ENCODE measurements at places on chromosomes 11 and 22. TPM values are rescaled to one million over a fixed set of nuclear protein-coding genes. Genes with fewer than 3 reads are reported as not detected.

Gene PANX2
- total RNA-seq: 4.2 TPM

- no peak for DNase-seq
Measured at GRCh38 chr11:74338963-74339362, 27.5 kb upstream of the P4HA3 start.

DNA sequence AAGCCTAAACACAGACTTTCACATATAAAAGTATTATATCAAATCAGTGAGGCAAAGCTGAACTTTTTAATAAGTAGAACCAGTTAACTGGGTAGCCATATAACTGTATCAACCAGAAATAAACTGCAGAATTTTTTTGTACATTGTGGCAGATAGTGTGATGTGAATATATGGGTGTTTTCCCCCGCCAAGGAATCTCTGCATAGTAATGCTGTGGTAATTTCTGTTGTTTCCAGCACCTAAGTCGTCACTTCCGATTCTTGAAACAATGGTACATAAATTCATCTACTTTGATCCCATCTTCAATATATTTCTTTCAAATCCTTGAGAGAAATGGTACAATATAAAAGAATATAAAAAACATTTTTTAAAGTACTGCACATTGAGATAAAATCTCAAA lies 39.6 kb downstream of the NARS2 start:
- no peak for DNase-seq

DNA sequence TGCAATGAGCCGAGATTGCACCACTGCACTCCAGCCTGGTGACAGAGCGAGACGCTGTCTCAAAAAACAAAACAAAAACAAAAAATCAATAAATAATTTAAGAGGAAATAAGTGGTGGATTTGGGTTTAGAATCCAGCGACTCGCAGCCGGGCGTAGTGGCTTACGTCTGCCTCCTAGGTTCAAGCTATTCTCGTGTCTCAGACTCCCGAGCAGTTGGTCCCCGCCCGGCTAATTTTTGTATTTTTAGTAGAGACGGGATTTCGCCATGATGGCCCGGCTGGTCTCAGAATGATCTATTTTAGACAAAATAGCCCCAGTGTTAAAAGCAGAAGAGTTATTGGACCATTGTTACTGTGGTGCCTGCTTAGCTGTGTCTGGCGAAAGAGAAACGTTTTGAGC lies 29.8 kb downstream of the SNU13 start:
- no peak for DNase-seq

GRCh38 chr22:21984793-21985192 lies 2.2 kb upstream of the TOP3B start:
- DNase-seq: no peak

Gene C11orf42
- total RNA-seq: not detected

GRCh38 chr11:134584001-134584561 lies 172.0 kb upstream of the B3GAT1 start:
- DNase-seq: no peak

Gene RRM1
- 22.3 TPM for total RNA-seq

DNA sequence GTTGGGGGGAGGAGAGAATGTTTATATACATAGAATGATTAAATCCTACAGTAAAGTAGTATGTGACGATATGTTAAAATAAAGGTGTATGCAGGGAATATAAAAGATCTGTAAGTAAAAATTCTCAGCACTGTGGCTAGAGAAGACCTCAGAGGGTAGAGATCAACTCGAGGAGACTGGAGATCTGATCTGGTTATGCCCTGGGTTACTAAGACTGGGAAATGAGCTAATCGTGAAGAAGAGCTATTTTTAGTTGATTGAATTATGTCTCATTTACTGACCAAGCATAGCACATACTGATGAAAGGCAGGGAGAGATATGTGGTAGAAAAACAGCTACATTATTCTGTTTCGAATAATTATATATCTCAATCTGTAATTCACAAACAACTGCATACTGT lies 42.8 kb upstream of the ALKBH3 start:
- DNase-seq: no peak

Gene MMP13
- not detected for total RNA-seq

DNA sequence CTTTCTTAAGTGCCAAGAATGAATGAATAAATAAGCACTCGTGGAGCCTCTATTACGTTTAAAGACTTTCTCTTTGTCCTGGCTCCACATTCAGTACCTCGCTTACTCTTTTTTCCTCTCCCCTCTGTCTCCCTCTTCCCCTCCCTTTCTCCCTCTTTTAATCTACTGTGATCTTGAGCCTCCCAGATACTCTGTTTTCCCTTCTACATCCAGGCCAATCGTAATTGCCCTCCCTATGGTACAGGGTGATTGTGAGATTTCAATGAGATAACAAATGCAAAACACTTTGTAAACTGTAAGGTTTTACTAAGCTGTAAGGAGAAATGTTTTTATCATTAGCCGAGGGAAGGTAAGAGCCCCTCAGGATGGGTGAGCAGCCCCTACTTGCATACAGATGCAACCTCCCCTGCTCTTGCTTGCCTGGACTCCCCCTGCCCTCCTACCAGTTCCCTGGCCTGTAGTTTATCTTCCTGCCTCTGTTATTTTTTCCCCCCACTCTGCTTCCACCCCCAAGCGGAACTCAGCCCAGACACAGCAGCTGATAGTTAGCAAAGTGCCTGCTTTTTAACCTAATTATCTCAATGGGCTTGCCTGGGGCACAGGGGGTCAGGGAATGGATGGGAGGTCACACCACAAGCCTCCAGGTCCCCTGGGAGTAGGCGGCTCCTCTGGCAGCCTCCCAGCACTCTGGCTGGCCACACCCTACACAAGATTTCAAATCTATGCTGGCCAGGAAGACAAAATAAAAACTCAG lies 76.9 kb upstream of the CADM1 start:
- DNase-seq: no peak

GRCh38 chr11:94449437-94449836 lies 44.2 kb downstream of the MRE11 start:
- DNase-seq: no peak

Gene TEAD1
- total RNA-seq: 58.3 TPM

- no peak for DNase-seq
Measured at GRCh38 chr11:70353900-70354568, 44.3 kb upstream of the CTTN start.

DNA sequence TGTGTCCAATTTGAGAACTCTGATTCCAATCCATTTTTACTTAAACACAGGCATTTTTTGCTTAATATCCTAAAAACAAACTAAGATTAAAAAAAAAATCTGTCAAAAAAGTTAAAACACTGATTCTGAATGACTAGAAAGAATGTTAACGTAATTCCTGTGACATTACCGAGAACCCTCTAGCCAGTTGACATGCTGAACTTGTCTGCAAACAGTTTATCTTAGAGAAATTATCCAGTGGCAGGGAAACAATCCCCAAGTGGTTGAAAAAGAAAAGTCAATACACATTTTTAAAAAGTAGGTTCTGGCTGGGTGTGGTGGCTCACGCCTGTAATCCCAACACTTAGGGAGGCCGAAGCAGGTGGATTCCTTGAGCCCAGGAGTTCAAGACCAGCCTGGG lies 11.6 kb downstream of the KMT5B start:
- DNase-seq: no peak

DNA sequence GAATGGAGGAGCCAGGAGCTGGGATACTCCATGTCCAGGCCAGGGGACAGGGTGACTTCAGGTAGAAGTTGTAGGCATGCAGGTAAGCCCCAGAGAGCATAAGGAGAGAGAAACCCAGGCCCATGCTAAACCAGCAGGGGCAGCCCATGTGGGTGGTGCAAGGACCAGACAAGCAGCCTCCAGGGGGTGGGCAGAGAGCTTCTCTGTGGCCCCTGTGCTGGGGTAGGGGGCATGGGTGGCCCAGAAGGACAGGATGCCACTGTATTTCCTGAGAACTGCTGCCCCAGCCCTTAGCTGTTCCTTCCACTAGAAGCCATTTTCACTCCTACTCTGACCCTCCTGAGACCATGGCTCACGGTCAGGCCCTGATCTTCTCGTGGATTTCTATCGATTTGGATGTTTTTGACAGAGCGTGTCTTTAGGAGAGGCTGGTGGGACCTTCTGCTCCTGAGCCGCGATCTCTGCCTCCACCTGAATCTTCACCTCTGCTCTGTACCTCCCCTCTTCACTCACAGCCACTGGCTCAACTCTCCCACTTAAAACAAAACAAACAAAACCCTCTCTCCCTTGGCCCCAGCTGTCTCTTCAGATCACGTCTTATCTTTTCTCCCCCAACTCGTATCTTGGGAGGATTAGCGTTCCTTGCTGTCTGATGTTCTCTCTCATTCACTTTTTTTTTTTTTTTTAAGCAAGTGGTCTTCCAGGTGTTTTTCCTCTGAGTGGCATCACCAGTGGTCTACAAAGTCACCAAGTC lies 112.2 kb downstream of the NECTIN1 start:
- DNase-seq: no peak

DNA sequence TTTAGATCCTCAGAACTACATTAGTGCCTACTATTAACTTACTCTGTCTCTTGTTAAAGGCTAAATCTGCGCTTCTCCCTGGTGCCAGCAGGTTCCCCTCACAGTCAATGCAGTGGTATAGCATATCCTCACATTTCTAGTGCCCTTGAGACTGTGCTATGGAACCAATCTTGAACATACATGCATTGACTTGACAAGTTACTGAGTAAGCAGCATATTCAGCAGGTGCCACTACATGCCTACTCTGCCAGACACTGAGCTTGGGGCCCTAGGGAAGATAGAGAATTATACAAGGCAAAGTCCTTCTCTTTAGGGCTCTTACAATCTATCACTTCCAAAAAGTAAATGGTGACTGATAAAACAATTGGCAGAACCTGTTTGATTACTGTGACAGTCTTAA lies 3.2 kb downstream of the FUT4 start:
- DNase-seq: no peak

Gene CREB3L1
- total RNA-seq: 2.1 TPM

Gene FGF4
- total RNA-seq: not detected

GRCh38 chr11:2748061-2748813 lies 48.4 kb upstream of the KCNQ1OT1 start:
- no peak for DNase-seq

- no peak for DNase-seq
Measured at GRCh38 chr22:45192701-45193187, 29.0 kb downstream of the NUP50 start.

- DNase-seq: no peak
Measured at GRCh38 chr11:19237813-19238212, 2.9 kb downstream of the E2F8 start.

Gene TRIM51
- not detected for total RNA-seq

Gene TUB
- 6.1 TPM for total RNA-seq

DNA sequence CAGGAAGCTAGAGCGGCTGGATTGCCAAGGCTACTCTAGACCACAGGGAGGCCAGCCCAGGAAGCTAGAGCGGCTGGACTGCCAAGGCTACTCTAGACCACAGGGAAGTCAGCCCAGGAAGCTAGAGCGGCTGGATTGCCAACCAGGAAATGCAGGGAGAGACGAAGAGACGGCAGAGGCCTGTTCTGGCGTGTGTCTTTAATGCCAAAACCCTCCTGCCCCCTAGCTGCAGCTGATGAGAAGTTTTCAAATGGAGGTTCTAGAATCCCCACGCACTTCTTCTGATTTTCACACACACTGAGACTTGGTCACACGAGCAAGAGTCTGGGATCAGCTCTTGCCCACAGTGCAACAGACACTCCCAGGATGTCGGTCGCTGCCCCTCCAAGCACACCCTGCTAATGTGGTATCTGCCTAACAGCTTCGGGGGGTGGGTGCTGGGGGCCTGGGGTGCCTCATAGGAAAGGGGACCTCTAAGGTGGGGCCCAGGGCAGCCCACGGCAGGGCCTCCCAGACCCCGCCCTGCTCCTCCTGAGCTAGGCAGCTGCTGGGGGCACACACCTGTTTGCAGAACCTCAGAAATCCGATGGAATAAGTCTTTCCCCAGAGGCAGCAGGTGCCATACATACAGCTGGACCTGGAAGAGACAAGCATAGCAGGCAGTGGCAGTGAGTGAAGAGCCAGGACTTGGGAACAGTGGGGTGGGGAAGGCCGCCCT lies 28.5 kb downstream of the MAFF start:
- no peak for DNase-seq

- no peak for DNase-seq
Measured at GRCh38 chr11:42576318-42576717, 735.5 kb upstream of the API5 start.

DNA sequence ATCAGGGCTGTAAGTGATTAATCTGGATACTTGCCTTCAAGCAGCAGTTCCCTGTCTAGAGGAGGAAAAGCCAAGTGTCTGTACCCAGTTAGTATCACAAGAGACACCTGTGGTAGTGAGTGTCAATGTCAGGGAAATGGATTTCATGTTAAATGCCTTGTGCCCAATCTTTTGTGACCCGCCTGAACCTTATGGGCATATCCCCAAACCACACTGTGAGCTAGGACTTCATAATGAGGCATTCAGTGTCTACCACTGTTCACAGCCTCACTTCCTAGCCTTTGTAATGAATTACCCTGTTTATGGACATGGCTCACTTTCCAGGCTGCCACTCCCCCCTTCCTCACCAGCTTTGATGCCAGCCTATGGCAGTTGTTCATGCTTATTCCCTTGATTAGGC lies 125.1 kb downstream of the TRIM44 start:
- DNase-seq: no peak

DNA sequence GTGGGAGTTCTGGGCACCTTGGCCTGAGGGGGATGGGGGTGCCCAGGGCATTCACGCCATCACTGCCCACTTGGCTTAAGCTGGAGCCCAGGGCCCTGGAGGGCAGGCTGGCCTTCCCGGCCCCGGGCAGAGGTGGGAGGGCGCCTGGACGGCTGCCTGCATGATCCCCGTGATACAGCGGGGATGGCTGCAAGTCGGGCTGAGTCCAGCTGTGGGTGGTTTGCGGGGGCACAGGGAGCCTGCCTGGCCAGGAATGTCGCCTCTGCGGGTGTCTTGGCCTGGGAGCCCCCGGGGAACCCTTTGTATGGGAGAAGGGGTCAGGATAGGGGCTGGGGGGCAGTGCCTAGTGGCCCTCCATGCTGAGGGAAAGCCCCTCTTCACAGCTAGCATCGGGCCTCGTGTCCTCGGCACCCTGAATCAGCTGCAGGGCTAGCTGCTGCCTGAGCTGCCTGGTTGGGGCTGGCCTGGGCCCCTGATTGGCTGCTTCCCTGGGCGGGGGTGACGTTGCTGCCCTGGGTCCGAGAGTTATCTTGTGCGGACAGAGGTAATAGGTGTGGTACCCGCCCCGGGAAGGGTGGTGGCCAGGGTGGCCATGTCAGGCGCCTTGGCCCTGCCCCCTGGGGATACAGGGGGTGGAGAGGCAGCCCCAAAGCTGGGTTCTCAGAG lies 8.3 kb downstream of the BRSK2 start:
- DNase-seq: no peak

DNA sequence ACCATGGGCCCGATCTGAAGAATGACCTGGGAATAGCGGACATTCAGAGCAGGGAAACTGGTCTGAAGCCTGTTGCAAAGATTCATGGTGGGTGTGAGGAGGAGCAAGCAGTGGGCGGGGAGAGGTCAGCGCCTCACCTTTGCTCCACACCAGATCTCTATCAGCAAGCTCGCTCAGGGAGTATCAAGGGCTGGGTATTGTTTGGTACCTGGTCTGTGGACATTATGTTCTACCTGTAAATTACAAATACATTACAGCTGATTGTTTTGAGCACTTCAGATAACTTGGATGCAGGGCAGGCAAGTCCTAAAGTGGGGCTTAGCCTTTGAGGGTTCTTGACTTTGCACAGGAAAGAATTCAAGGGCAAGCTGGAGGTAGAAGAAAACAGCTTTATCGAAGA lies 10.8 kb upstream of the SEC14L4 start:
- no peak for DNase-seq

- DNase-seq: no peak
Measured at GRCh38 chr11:133107136-133107535, 425.2 kb downstream of the OPCML start.

- no peak for DNase-seq
Measured at GRCh38 chr22:43006753-43007152, 8.2 kb downstream of the PACSIN2 start.

Gene TRPC6
- 1.6 TPM for total RNA-seq
